GM23338 (cell line): ENCODE measurements at places on chromosomes 5 and 9. TPM values are rescaled to one million over a fixed set of nuclear protein-coding genes. Genes with fewer than 3 reads are reported as not detected.

Gene NEK6
- 10.4 and 11.2 TPM in 2 replicates for total RNA-seq

Gene GNA14
- 10.5 and 11.1 TPM in 2 replicates for total RNA-seq

Gene TEK
- total RNA-seq: 7.9 and 9.4 TPM in 2 replicates

Gene FBP2
- total RNA-seq: not detected in 2 replicates

Gene SLC24A2
- 7.1 and 7.3 TPM in 2 replicates for total RNA-seq

Gene ROR2
- 15.5 and 18.8 TPM in 2 replicates for total RNA-seq

Gene AJM1
- total RNA-seq: 0.12 and 0.49 TPM in 2 replicates

Gene ITK
- not detected in 2 replicates for total RNA-seq

Gene ATP10B
- 0.08 and 0.14 TPM in 2 replicates for total RNA-seq

Gene SPACA9
- total RNA-seq: 0.78 and 1.5 TPM in 2 replicates

Gene PROB1
- total RNA-seq: 2.7 and 3.1 TPM in 2 replicates

Gene BDP1
- total RNA-seq: 39.1 and 41.8 TPM in 2 replicates

Gene CDHR2
- not detected in 2 replicates for total RNA-seq

Gene FABP6
- 1.7 and 2.2 TPM in 2 replicates for total RNA-seq

Gene FGF18
- total RNA-seq: 0.56 TPM in 1 of 2 replicates, not detected in the other

Gene NCS1
- total RNA-seq: 28.8 and 34.3 TPM in 2 replicates

Gene C5orf46
- total RNA-seq: not detected in 2 replicates

Gene PCDHB5
- 37.7 and 49.7 TPM in 2 replicates for total RNA-seq

Gene CCDC192
- 1.3 TPM in 1 of 2 replicates, not detected in the other for total RNA-seq

Gene TXNDC8
- not detected in 2 replicates for total RNA-seq

Gene ECM2
- total RNA-seq: not detected in 2 replicates

Gene SMU1
- total RNA-seq: 23.3 and 23.8 TPM in 2 replicates

Gene ERCC8
- total RNA-seq: 40.0 and 53.9 TPM in 2 replicates

Gene PCA3
- total RNA-seq: 0.28 TPM in 1 of 2 replicates, not detected in the other

Gene C9orf152
- total RNA-seq: not detected in 2 replicates

Gene INSL4
- not detected in 2 replicates for total RNA-seq

Gene TMEM161B
- 25.5 and 27.8 TPM in 2 replicates for total RNA-seq

Gene CHSY3
- 2.3 and 3.0 TPM in 2 replicates for total RNA-seq

Gene SPAG8
- total RNA-seq: 0.45 TPM in 1 of 2 replicates, not detected in the other

Gene OBP2B
- not detected in 2 replicates for total RNA-seq

Gene IL9
- total RNA-seq: not detected in 2 replicates

Gene CDC23
- total RNA-seq: 43.3 and 45.9 TPM in 2 replicates

Gene WNK2
- total RNA-seq: 93.4 and 102 TPM in 2 replicates

Gene IL13
- not detected in 2 replicates for total RNA-seq

Gene SSBP2
- 20.4 and 21.5 TPM in 2 replicates for total RNA-seq

Gene SLC34A3
- total RNA-seq: not detected in 2 replicates

Gene C5orf47
- 0.63 and 1.0 TPM in 2 replicates for total RNA-seq

Gene PCDHA4
- total RNA-seq: 9.6 and 12.5 TPM in 2 replicates

Gene PRUNE2
- total RNA-seq: 22.5 and 26.5 TPM in 2 replicates

Gene ZNF474
- 0.59 TPM in 1 of 2 replicates, not detected in the other for total RNA-seq

Gene MRPS30
- 146 and 156 TPM in 2 replicates for total RNA-seq

Gene ATP6V1G1
- 166 and 179 TPM in 2 replicates for total RNA-seq

Gene PCDHGC3
- 12.9 and 13.3 TPM in 2 replicates for total RNA-seq

Gene CCL28
- total RNA-seq: 3.4 and 5.7 TPM in 2 replicates

Gene CKMT2
- 3.4 and 8.2 TPM in 2 replicates for total RNA-seq

Gene PCDHA8
- 1.4 and 3.1 TPM in 2 replicates for total RNA-seq

Gene PCSK1
- 2.7 and 6.2 TPM in 2 replicates for total RNA-seq

Gene FAXDC2
- total RNA-seq: 1.8 and 4.6 TPM in 2 replicates
